Small intestine (tissue), 16 donors: ENCODE measurements at places on chromosomes 3 and 15. TPM values are rescaled to one million over a fixed set of nuclear protein-coding genes. Genes with fewer than 3 reads are reported as not detected.

DNA sequence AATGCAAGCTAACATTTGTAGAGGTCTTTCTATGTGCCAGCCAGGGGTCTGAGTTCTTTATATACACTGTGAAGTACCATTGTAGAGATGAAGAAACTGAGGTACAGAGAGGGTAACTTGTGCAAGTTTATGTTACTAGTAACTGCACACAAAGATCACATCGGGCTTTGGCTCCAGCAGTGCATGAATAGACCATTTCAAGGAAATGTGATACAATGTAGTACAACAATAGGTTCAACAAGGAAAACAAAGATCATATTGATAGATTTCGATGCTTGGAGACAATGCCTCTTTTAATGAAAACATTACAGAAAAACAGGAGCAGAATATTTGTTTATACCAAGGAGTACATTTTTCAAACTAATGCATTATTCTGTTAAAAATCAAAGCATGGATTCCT lies 115.3 kb downstream of the POLR2M start:
- H3K27me3 ChIP-seq: no peaks in the 10 kb centered on the region
- no peak for DNase-seq
- no peak overlapping the region for H3K4me3 ChIP-seq
- H3K36me3 ChIP-seq: no peaks in the 10 kb centered on the region
- H3K27ac ChIP-seq: no peak overlapping the region
- H3K4me1 ChIP-seq: no peaks in the 10 kb centered on the region

- no peaks in the 10 kb centered on the region for H3K4me1 ChIP-seq
- H3K27me3 ChIP-seq: no peaks in the 10 kb centered on the region
- H3K27ac ChIP-seq: no peak overlapping the region
- H3K4me3 ChIP-seq: no peak overlapping the region
- no peaks in the 10 kb centered on the region for H3K36me3 ChIP-seq
Measured at GRCh38 chr3:148922467-148922866, 57.4 kb downstream of the CPA3 start.

- H3K4me1 ChIP-seq: no peaks in the 10 kb centered on the region
- no peak overlapping the region for H3K4me3 ChIP-seq
- H3K36me3 ChIP-seq: no peaks in the 10 kb centered on the region
- no peaks in the 10 kb centered on the region for H3K27me3 ChIP-seq
- DNase-seq: no peak
Measured at GRCh38 chr3:186949281-186949982, 19.1 kb downstream of the ST6GAL1 start.

DNA sequence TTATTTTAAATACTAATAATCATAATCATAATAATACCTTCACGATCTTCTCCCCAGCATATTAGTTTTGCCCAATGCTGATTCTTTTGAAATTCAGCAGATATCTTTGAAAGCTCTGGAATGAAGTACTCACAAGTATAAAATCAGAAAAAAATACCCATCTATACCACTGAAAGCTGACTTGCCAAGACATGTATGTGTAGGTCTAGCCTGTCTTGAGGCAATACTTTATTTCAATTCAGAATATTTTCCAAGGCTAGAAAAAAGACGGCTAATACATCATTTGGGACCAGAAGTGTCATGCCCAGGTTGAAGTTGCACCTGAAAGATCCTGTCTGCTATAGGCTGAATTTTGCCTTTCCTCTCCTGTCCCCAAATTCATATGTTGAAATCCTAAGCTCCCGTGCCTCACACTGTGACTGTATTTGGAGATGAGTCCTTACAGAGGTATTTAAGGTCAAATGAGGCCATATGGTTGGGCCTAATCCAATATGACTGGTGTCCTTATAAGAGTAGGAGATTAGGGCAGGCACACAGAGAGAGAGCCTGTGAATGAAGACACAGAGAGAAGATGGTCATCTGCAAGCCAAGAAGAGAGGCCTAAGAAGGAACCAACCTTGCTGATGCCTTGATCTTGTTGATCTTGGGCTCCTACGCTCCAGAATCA lies 255.9 kb upstream of the CMC1 start:
- H3K27me3 ChIP-seq: no peaks in the 10 kb centered on the region
- no peak overlapping the region for H3K27ac ChIP-seq
- no peak overlapping the region for H3K4me3 ChIP-seq
- H3K4me1 ChIP-seq: no peaks in the 10 kb centered on the region
- H3K36me3 ChIP-seq: no peaks in the 10 kb centered on the region
- DNase-seq: no peak

- H3K4me3 ChIP-seq: no peak overlapping the region
- no peaks in the 10 kb centered on the region for H3K4me1 ChIP-seq
- H3K27me3 ChIP-seq: peaks cover 2% of the 10 kb centered on the region
Measured at GRCh38 chr15:61459785-61460707, 230.9 kb upstream of the RORA start.

- H3K4me3 ChIP-seq: no peak overlapping the region
- no peaks in the 10 kb centered on the region for H3K4me1 ChIP-seq
- no peak for DNase-seq
- no peaks in the 10 kb centered on the region for H3K27me3 ChIP-seq
Measured at GRCh38 chr3:112847692-112848091, 1.0 kb upstream of the CD200R1L start.

KBTBD12 gene
- polyA plus RNA-seq: 1.6 TPM

HRG gene
- not detected for polyA plus RNA-seq

P4HTM gene
- polyA plus RNA-seq: 30.6 TPM

ANKUB1 gene
- 0.09 TPM for polyA plus RNA-seq
